ENCODE measurements at places on chromosomes 4 and X.

DNA sequence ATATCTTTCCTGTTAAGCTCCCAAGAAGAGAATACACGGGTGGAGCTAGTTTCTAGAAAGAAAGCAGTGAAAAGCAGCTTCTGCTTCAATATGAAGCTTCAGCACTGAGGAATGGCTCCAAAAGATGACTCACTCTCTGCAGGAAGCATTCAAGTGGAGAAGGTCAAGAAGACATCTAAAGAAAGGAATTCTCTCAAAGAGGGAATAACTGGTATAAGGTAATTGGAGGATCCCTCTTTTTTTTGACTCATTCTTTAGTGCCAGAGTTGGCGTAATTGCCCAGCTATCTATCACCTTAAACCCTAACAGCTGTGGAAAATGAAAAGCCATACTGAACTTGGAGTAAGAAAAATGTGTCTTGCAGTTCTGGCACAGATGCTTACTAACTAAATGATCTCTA, 3.5 kb downstream of the EDA2R start:
- no peak for DNase-seq

GRCh38 chr4:16790508-16790907, 107.9 kb downstream of the LDB2 start:
- no peak for DNase-seq

GRCh38 chrX:151081016-151081415, 95.4 kb upstream of the GPR50 start:
- DNase-seq = no peak

DNA sequence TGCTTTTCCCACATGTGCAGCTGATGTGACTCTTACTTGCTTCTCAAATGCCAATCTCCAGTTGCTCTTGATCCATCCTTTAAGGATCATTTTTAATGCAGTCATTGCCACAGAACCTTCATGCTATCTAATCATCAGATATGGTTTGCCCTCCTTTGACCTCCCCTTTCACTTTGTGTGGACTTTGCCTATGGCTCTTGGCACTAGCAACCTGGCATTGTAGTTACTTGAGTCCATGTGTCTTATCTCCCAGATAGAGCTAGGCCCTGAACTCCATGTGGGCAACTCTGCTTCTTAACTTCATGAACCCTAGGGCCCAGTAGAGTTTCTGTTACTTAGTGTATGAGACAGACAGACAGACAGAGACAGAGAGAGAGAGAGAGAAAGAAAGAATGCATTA, 41.6 kb downstream of the MTM1 start:
- DNase-seq = no peak
